ENCODE measurements at places on chromosomes 16 and 17.

DNA sequence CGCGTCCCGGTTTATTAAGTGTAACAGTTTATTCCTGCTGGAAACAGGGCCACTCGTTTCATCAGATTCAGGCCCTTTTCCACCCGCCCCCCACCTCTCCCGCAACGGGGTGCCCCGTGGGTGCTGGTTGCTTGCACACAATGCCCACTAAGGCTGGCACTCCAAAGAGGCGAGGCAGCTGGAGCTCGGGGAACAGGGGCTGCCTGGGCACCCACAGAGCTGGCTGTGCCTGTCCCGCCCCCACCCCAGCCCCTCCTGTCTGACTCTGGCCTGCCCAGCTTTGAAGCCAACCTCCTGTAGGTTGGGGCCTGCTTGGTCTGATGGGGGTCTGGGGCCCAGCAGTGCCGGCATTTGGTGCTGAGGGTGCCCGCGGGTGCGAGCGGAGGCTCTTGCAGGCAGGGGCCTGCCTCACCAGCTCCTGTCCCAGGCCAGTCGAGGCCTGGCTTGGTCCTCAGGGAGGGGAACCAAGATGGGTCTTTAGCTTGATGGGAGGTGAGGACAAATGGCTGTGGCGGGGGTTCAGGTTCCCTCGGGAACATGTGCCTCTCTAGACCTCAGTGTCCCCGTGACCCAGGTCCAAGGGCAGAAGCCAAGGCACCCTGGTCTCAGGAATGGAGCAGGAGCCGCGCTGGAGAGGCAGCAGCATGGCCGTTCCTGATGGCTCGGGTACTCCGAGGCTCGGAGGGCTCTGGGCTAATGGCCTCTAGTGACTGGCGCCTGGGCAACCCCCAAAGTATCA is 20.1 kb downstream of the MYBBP1A start:
- no peak for DNase-seq

GRCh38 chr17:57721967-57722703 is 23.0 kb downstream of the CCDC182 start:
- DNase-seq = no peak

DNA sequence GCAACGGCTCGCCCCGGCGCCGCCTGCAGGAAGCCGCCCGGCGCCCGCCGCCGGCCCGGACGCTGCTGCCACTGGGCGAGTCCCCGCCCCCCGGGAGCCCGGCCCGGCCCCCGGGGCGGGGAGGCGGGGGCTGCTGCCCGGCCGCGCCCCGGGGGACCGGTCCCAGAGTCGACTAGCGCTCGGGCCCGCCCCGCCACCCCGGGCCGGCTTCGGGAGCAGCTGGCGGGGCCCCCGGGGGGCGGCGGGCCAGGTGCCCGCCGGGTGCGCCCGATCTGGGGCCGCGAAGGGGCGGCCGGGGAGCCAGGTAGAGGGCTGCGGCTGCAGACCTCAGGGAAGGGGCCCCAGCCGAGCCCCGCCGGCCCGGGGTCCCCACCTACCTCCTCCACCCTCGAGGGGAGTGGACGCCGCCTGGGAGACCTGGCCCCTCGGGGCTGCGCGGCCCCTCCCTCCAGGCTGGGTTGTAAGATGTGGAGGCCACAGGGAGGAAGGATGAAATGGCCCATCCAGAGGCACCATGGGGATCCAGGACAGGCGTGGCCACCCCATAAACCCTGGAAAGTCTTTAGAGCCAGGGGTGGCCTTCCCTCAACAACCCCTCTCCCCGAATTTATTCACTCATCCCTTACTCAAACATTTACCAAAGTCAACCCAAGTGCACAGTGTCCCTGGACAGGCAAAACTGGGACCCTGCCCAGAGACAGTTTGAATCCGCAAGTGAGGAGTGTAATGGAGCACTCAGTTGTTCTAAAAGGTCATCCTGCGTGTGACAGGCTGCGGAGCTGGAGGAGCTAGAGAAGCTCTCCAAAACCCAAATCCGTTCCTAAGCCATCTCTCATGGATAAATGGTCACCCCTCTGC is at the start of gene CDYL2:
Gene CDYL2, minus strand, starts transcription at position 73 of the 858 bp plus-strand sequence. CDS start 425 bp downstream, outside the sequence.
- peak; percentile 68 for DNase-seq

DNA sequence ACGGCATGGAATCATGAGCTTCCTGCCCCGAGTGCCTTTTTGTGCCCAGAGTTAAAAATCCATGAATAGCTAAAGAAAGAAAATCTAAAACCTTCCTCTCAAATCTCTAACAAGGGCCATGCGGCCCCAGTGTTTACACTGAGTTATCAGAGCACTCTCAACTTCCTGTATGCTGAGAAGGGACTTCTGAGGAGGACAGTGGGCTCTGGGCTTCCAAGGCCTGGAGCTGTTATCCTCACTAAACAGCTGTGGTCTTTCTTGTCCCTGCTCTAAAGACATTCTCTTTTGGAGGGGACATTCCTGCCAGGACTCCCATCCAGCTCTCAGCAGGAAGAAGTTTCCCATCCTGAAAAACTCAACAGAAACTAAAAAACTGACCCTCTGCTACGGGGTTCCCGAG is 135.6 kb downstream of the AATF start:
- no peak for DNase-seq

GRCh38 chr16:20938426-20938825 is 37.9 kb downstream of the LYRM1 start:
- peak; percentile 33 for DNase-seq

GRCh38 chr17:33725675-33726271 is 432.7 kb upstream of the ASIC2 start:
- DNase-seq = peak; percentile 12

- no peak for DNase-seq
These were observed 197.1 kb downstream of the ABCC12 start for GRCh38 chr16:47958726-47959125.
